ENCODE measurements at places on chromosomes 4 and X. TPM values are rescaled to one million over a fixed set of nuclear protein-coding genes. Genes with fewer than 3 reads are reported as not detected.

Gene SERPINA7
- total RNA-seq, result not detected

Gene PF4V1
- total RNA-seq, result not detected

Gene OTUD6A
- total RNA-seq, result not detected

Gene TLR7
- total RNA-seq, result 1.6 TPM

Gene PARM1
- total RNA-seq, result 105 TPM

Gene DNAAF6
- total RNA-seq, result 1.4 TPM

Gene S100G
- not detected for total RNA-seq

Gene APBB2
- 56.6 TPM for total RNA-seq

Gene FGA
- total RNA-seq, result 0.68 TPM

Gene ATP7A
- 9.8 TPM for total RNA-seq

Gene MAP7D3
- 6.1 TPM for total RNA-seq

Gene PAGE1
- not detected for total RNA-seq

Gene GPRASP3
- 4.4 TPM for total RNA-seq

Gene PPEF1
- 6.0 TPM for total RNA-seq

Gene PLP1
- 2.9 TPM for total RNA-seq

Gene PLRG1
- total RNA-seq, result 48.3 TPM

Gene SMIM43
- not detected for total RNA-seq

Gene CXorf58
- not detected for total RNA-seq

Gene TCEAL1
- total RNA-seq, result 94.0 TPM

Gene CLCN4
- total RNA-seq, result 15.3 TPM

Gene VMA21
- total RNA-seq, result 33.8 TPM

Gene C4orf36
- total RNA-seq, result 3.4 TPM

Gene RNF150
- total RNA-seq, result 12.3 TPM

Gene DRP2
- 1.9 TPM for total RNA-seq

Gene HSFX1
- total RNA-seq, result 1.2 TPM

Gene IDS
- 47.4 TPM for total RNA-seq

Gene MAGEB10
- total RNA-seq, result 4.2 TPM

Data from prostate gland (tissue), 2 donors.